LHCN-M2 (cell line): ENCODE measurements at places on chromosomes 3 and 15. TPM values are rescaled to one million over a fixed set of nuclear protein-coding genes. Genes with fewer than 3 reads are reported as not detected.

Gene ITPKA
- total RNA-seq: 12.5 and 14.2 TPM in 2 replicates

- DNase-seq: no peak
Measured at GRCh38 chr15:35702946-35703495, 157.1 kb upstream of the DPH6 start.

DNA sequence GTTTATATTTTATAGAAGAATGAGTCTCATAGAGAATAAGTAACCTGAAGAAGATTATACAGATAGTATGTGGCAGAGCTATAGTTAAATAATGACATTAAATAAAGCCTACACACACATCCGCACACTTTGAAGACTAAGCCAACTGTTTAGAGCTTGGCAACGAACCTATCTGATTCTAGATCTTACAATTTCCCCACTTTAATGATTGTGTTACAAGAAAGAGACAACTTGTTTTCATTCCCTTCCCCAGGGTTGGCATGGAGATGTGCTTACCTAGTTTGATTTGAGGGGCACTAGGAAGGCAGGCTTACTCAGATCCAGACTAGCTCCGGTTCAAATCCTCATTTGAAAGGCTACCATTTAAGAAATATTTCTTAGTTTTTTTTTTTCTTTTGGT is 61.9 kb upstream of the CBLB start:
- no peak for DNase-seq

- DNase-seq: peak; percentile 38
Measured at GRCh38 chr15:64017591-64018163, 28.6 kb downstream of the DAPK2 start.

- peak; percentile 59 for DNase-seq
Measured at GRCh38 chr3:30535525-30535924, 70.9 kb upstream of the TGFBR2 start.

GRCh38 chr3:141863491-141863890 is 13.0 kb upstream of the ATP1B3 start:
- no peak for DNase-seq

DNA sequence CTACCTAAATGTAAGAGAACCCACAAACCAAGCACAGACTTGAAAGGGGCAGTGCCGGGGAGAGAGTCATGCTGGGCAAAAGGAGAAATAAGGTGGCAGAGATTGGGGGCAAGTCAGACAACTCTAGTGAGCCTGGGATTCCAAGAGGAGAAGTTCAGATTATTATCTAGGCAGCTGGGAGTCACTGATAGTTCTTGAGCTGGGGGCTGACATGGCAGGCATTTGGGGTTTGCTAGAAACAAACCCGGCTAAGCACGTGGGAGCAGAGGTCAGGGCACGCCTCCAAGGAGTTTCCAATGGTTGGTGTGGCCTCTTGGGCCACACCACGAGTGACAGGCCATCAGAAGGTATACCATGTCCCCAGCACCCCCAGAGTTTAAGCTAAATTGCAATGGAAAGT is 27.6 kb downstream of the SLC6A6 start:
- no peak for DNase-seq

DNA sequence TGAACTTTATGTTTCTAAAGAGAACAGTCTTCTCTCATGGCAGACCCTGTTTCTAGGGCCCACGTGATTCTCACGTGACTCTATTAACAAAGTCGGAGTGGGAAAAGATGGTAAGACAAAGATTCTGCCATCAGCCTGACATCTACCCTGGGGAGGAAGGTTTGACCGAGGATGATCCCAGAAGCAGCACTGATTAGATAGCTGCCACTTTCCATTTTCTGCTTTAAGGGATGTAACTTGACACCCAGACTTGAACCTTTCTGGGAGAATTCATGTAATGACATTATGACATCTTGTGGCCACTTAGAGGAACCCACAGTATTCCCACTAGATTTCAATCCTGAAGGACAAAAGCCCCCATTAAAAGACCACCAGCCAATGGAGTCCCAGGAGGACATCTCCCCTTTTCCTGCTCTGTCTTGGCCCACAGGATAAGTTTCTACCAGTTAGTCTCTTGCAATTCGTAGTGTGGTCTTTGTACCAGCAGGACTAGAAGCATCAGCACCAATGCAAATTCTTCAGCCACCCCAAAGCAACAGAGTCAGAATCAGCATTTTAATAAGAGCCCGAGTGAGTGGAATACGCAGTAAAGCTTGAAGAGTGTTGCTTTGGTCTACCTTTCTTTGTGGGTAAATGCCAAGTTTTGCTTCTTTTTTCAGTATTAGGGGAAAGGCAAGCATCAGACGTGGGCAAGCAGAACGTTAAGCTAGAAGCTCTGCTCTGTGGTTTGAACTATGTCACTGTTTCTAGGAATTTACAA is 480.5 kb upstream of the PROK2 start:
- peak; percentile 45 for DNase-seq

DNA sequence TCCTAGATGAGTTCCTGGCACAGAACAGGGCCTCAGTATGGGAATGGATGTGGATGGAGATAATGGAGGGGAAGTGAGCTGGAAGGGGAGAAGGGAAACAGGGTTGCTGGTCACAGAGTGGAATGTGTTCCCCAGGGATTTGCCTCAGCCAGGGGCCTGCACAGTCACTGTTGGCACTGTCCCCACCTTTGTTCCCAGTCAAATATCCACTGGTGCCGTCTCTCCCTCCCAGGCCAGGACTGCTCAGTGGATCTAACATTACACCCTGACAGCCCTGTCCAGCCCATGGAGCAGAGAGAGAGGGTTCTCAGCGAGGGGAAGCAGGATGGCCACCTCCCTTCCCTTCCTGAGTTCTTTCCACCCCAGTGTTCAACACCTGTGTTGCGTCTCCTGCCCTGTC is 1.5 kb upstream of the PPP1R2 start:
- no peak for DNase-seq

- DNase-seq: no peak
Measured at GRCh38 chr3:158882445-158882844, 80.6 kb downstream of the MFSD1 start.

DNA sequence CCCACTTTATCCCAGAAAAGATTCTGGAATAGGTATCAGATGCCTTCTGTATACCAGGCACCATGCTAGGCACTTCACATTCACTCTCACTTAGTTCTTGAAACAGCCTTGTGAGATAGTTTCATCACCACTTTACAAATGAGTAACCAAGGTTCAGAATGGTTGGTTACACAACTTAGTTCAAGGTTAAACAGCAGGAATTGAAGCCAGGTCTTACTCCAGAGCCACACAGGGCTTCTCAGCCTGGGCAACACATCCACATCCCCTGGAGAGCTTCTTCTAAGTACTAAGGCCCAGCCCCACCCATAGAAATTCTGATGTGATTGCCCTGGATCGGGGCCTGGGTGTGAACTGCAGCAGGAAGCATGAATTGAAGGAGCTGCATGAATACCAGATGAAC is 18.6 kb downstream of the WHAMM start:
- DNase-seq: no peak

Gene SCG5
- total RNA-seq: 1.2 and 2.8 TPM in 2 replicates

- DNase-seq: no peak
Measured at GRCh38 chr3:175238801-175239200, 379.7 kb downstream of the NAALADL2 start.

Gene PTH1R
- 1.2 and 1.3 TPM in 2 replicates for total RNA-seq

GRCh38 chr3:69122403-69122802 is at the start of gene LMOD3:
TSS of gene LMOD3 (minus strand) at chr3:69122595. CDS start at chr3:69122386, 209 bp downstream.
- peak; percentile 85 for DNase-seq

GRCh38 chr3:38151667-38152265 is 13.3 kb downstream of the MYD88 start:
- DNase-seq: no peak

- no peak for DNase-seq
Measured at GRCh38 chr15:69830430-69830829, 267.3 kb downstream of the TLE3 start.

DNA sequence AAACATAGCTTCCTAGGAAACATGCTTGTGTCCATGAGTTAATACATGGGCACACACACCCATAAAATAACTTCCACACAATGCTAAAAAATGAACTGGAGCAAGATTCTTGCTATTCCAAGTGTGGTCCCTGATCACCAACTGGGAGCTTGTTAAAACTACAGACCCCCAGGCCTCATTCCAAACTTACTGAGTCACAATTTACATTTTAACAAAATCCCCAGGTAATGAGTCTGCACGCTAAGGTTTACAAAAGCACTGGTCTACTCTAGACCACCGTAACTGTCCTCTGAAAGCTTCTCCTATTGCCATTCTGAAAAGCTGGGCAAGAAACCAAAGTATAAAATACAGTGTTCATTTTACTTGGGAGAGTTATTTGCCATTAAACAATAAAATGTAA is 45.4 kb downstream of the IGF2BP2 start:
- no peak for DNase-seq

GRCh38 chr15:80787316-80787715 is 8.1 kb downstream of the CEMIP start:
- DNase-seq: no peak

GRCh38 chr15:69843276-69843899 is 254.3 kb downstream of the TLE3 start:
- DNase-seq: no peak
